Stomach (tissue), 19 donors: ENCODE measurements at places on chromosomes 6 and 20. TPM values are rescaled to one million over a fixed set of nuclear protein-coding genes. Genes with fewer than 3 reads are reported as not detected.

DNA sequence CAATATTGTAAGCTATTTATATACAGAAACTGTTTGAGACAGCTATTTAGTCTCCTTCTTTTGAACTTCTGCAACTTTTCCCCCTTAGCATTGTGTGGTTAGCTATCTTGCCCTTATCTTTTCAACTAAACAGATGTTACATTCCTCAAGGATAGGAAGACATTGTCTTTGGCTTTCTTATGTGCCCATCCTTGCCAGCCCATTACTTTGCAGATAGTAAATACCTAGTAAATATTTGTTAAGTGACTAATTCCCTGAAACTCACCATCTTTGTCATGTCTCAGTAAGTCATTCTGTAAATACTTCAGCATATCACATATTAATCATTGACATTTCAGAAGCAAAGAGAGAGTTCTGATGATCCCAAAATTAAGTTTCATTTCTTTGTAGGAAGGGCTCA, 69.1 kb upstream of the FLRT3 start:
- DNase-seq: no peak

Gene ADRM1
- 68.4 TPM for total RNA-seq

GRCh38 chr6:40315060-40315459, 272.1 kb downstream of the LRFN2 start:
- DNase-seq: no peak

Gene BTNL2
- total RNA-seq: not detected

Gene MCCD1
- not detected for total RNA-seq

GRCh38 chr6:94894300-94894699, 683.0 kb upstream of the MANEA start:
- no peak for DNase-seq

Gene RNF146
- total RNA-seq: 58.9 TPM

Gene TRERF1
- total RNA-seq: 5.9 TPM

Gene NNAT
- 9.3 TPM for total RNA-seq
